ENCODE measurements at places on chromosomes 7 and 10. TPM values are rescaled to one million over a fixed set of nuclear protein-coding genes. Genes with fewer than 3 reads are reported as not detected.

The C10orf105 gene
- not detected for total RNA-seq

The WDR86 gene
- total RNA-seq = not detected

The HOXA1 gene
- not detected for total RNA-seq

The DRGX gene
- not detected for total RNA-seq

The CAMK2G gene
- 11.6 TPM for total RNA-seq

The CALML5 gene
- not detected for total RNA-seq

The DGKI gene
- total RNA-seq = 0.36 TPM

The SEMA3D gene
- total RNA-seq = 0.49 TPM

The SPDYE9 gene
- total RNA-seq = not detected

The TUBAL3 gene
- total RNA-seq = not detected

The SUN3 gene
- total RNA-seq = not detected

The YKT6 gene
- total RNA-seq = 109 TPM

The SEMA3A gene
- total RNA-seq = 1.1 TPM

The H2BK1 gene
- total RNA-seq = not detected

The LRRD1 gene
- not detected for total RNA-seq

The CRYGN gene
- not detected for total RNA-seq

The AASS gene
- total RNA-seq = 8.6 TPM

The CTAGE8 gene
- total RNA-seq = not detected

The HTR7 gene
- total RNA-seq = 2.4 TPM

The COPG2 gene
- total RNA-seq = 20.6 TPM

The ZP3 gene
- total RNA-seq = 0.54 TPM

The HMX2 gene
- not detected for total RNA-seq

The GFRA1 gene
- total RNA-seq = 0.36 TPM

The WDFY4 gene
- not detected for total RNA-seq

The C10orf62 gene
- total RNA-seq = not detected

The LIPK gene
- total RNA-seq = not detected

The KNDC1 gene
- total RNA-seq = 0.36 TPM

The SRGN gene
- total RNA-seq = 715 TPM

The MOGAT3 gene
- total RNA-seq = not detected

The ARMC3 gene
- total RNA-seq = not detected

The CRHR2 gene
- total RNA-seq = not detected

The SLC26A4 gene
- 0.16 TPM for total RNA-seq

The LLCFC1 gene
- not detected for total RNA-seq

The CALML3 gene
- not detected for total RNA-seq

The FOXI2 gene
- not detected for total RNA-seq

The ASZ1 gene
- not detected for total RNA-seq

The AHR gene
- total RNA-seq = 245 TPM

The THNSL1 gene
- total RNA-seq = 2.2 TPM

The SPDYE8 gene
- total RNA-seq = not detected

The TRDMT1 gene
- total RNA-seq = 3.6 TPM

The CRPPA gene
- 1.1 TPM for total RNA-seq

The SRRT gene
- total RNA-seq = 43.1 TPM

The CNTNAP2 gene
- under 0.01 TPM for total RNA-seq

The LRGUK gene
- total RNA-seq = not detected

The HTR5A gene
- not detected for total RNA-seq

The NXPH1 gene
- not detected for total RNA-seq

The ANKRD1 gene
- total RNA-seq = 178 TPM

The CACUL1 gene
- 10.3 TPM for total RNA-seq

The MMP21 gene
- not detected for total RNA-seq

The C1QL3 gene
- not detected for total RNA-seq

The TMEM196 gene
- not detected for total RNA-seq

The PLAC9 gene
- total RNA-seq = 89.7 TPM

The GIMAP2 gene
- 5.2 TPM for total RNA-seq
